ENCODE measurements at places on chromosomes 12 and 14.

DNA sequence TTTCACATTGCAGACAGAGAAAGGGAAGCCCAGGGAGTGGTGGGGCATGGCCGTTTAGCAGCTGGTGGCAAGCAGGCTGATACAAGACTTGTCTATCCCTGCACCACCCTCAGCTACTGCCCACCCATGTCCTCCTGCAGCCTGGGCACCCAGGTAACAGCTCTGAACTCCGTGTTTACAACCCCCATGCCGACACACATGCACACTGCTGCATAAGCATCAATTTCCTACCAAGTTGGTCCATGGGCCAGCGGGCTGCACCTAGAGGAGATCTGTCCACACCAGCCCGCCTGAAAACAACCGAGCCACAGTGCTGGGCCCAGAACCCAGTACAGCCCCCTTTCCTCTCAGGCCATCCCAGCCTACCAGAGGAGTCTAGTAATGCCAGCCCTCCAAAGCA lies 75.9 kb upstream of the C14orf180 start:
- DNase-seq: no peak

GRCh38 chr12:73277971-73278370 lies 1005.8 kb downstream of the TRHDE start:
- no peak for DNase-seq

DNA sequence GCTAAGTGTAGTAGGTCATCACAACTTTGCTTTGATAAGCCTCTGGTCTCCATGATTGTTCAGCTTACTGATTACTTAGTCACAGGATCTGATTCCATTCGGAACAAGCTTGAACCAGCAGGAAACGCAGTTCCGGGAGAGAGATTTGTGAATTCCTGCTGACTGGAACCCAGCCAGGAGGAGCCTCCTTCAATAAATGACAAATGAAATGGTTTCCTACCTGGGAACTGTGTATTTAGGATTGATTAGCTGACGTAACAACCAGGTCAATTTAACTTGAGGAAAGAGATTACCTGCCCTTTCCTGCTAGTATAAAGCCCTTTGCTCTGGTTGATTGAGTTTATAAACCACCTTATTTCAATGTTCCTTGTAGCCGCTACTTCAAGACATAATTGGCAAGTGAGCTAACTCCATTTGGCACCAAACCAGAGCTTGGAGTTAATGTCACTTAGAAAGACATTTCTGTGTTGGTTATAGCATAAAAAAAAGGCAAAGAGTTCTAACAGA lies 35.1 kb upstream of the KCNH3 start:
- DNase-seq: no peak

DNA sequence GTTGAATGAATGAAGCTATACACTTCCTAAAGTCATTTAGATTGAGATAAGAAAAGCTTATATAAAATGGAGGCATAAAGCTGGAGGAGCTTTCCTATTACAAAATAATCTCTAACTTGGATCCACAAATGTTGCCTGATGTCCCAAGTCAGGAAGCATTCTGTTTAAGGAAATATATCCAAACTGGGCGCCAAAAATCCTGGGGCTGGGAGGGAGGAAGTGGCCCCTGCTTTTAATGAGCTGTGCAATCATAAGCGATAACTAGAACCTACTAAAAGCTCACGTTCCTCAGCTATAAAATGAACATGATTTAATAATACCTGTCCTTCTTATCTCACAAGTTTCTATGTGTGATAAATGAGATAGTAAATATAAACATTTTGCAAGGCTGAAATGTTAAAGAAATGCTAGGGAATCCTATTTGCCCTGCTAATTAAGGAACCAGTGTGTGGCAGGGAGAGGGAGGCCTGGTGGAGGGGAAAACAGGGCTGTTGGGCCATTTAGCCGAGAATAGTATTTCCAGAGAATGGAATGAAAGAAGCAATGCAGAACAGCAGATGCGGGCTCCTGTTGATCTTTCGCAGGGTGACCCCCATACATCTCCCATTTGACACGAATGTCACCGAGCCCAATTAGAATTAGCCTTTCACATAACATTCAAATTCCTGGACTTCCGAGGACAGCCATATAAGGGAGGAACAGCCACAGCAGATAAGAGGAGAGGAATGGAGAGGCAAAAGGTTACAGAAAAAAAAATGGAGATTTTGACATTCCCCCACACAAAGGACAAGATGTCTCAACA lies 25.9 kb downstream of the DUSP6 start:
- no peak for DNase-seq

- no peak for DNase-seq
Measured at GRCh38 chr14:83529531-83529930, 1995.9 kb upstream of the SEL1L start.

DNA sequence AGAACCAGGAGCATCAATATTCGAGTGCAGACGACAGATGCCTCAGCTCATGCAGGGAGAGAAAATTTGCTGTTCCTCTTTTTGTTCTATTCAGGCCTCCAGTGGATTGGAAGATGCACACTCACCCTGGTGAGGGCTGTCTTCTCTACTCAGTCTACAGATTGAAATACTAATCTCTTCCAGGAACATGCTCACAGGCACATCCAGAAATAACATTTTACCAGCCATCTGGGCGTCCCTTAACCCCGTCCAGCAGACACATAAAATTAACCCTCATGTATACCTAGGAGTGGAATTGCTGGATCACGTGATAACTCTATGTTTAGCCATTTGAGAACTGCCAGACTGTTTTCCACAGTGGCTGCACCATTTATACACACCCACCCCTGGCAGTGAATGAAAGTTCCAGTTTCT lies 4.5 kb upstream of the OAS2 start:
- no peak for DNase-seq

- DNase-seq: no peak
Measured at GRCh38 chr14:77593501-77593961, 22.9 kb downstream of the SPTLC2 start.

- DNase-seq: no peak
Measured at GRCh38 chr14:77175843-77176242, 5.8 kb upstream of the TMEM63C start.

GRCh38 chr12:110885152-110885840 lies 35.1 kb downstream of the MYL2 start:
- DNase-seq: no peak

- DNase-seq: no peak
Measured at GRCh38 chr14:24085215-24085614, 8.9 kb upstream of the PCK2 start.

DNA sequence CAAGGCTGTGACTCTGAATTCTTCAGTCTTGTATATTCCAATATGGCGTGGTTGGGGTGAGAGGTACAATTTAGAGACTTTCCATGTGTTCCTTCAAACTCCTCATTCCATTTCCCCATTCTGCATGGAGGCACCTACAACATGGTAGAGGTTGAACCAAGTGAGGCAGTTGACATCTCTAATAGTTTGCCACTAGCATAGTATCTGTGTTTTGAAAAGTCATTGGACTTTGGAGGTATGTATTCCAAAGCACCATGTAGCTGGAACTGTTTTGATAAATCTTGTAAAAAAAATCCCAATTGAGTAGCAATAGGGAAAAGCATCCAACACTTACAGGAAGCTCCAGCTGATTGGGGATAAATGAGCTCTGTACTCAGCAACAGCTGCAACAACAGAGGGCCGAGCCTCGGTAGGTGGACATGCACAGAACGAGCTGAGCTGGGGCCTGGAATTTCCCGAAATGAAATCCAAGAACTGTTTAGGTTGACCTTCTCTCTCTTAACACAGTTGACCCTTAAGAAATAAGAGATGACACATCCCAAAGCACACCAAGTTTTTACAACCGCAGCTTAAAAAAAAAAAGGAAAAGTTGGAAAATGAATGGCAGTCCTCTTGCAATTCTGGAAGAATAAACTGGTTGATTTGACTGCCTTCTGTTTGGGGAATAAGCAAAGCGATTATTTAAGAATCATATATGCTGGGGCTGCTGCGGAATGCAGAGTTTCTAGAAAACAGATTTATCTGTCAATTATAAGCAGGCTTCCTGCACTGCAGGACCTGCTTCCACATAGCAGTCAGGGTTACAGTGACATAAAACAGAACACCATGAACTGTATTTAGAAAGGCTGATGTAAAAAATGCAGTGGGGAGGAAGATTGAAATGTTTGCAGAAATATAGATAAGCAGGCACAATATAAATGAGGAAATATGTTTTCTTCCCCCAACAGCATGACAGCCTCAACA lies 194.6 kb upstream of the KRR1 start:
- DNase-seq: no peak

- DNase-seq: no peak
Measured at GRCh38 chr12:131044760-131045381, 91.2 kb downstream of the ADGRD1 start.

DNA sequence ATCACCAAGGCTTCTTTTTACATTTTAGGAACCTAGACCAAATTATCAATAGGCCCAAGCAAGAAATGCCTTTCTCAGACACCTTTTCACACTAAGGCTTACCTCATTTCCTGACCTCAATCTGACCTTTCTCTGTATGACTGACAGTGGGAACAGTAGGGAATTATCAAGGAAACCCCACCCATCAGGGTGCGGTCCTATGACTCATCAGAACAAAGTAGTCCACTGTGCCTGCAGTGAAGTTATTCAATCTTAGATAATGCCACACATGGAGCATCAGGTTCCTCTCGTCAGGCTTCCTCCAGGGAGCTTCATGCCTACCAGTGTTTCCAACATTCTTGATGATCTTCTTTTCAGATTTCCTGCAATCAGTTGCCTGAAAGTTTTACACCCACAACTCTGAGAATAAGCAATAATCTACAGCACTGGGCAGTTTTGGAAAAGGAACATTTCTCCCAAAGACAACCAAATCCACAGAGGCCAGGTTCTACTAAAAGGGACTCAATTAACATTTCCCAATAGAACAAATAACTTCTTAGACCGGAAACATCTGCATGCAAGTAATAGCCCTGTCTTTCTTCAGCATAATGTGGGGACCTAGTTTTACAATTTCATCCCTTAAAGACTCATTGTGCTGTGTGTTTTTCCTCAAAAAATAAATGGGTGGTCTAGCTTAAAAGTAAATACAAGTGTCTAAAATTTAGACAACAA lies 35.9 kb upstream of the TMTC2 start:
- no peak for DNase-seq

- no peak for DNase-seq
Measured at GRCh38 chr12:13189264-13189663, 7.3 kb upstream of the EMP1 start.

DNA sequence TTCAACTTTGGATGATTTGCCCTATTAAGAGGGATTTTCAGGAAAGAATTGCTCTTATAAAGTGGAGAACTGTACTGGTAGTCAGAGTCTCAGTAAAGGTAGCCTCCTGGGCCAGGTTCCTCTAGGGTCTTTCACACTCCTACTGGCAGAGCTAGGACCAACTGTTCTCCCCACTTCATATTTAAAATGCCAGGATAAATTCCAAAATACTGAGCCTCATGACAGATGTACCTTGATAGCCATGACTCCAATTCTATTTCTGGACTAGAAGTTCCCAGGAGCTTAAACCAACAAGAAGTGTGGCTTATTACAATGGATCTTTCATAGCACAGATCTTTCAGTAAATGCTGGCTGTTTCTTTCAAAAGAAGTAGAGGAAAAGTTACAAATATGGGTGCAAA lies 126.5 kb downstream of the C12orf75 start:
- DNase-seq: no peak

GRCh38 chr14:99422228-99423010 lies 58.2 kb downstream of the SETD3 start:
- DNase-seq: no peak

DNA sequence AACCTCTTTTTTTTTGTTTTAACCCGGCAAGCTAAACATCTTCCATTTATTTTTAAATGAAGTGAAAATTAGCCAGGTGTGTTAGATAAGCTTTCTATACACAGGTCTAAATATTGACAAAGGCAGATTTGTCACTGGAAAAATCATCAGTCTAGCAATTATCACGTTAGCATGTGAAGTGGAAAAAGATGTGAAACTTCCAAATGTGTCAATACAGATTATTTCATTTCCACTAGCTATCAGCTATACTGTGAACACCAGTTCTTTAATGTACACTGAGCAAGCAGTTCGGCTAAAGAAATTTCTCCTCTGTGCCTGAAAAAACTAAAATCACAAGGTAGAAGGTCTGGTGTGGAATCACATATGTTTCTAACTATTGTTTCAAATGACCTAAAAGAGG lies 96.6 kb upstream of the G2E3 start:
- no peak for DNase-seq

DNA sequence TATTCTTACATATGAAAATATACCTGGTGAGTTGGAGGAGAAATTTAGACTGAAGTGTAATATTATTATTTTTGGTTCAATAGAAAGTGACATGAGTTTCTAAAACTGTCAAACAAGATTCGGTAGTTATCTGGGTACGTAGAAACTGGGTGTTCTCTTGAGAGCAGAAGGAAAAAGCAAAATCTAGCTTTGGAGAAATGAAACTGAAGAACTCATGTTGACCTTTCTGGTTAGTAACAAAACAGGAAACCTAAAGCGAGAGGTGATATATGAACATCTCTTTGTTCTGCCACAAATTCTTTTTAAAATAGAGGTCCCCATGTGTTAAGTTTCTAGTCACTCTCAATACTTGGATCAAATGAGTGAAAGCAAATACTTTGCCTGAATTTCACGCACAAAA lies 401.7 kb downstream of the TRHDE start:
- no peak for DNase-seq

DNA sequence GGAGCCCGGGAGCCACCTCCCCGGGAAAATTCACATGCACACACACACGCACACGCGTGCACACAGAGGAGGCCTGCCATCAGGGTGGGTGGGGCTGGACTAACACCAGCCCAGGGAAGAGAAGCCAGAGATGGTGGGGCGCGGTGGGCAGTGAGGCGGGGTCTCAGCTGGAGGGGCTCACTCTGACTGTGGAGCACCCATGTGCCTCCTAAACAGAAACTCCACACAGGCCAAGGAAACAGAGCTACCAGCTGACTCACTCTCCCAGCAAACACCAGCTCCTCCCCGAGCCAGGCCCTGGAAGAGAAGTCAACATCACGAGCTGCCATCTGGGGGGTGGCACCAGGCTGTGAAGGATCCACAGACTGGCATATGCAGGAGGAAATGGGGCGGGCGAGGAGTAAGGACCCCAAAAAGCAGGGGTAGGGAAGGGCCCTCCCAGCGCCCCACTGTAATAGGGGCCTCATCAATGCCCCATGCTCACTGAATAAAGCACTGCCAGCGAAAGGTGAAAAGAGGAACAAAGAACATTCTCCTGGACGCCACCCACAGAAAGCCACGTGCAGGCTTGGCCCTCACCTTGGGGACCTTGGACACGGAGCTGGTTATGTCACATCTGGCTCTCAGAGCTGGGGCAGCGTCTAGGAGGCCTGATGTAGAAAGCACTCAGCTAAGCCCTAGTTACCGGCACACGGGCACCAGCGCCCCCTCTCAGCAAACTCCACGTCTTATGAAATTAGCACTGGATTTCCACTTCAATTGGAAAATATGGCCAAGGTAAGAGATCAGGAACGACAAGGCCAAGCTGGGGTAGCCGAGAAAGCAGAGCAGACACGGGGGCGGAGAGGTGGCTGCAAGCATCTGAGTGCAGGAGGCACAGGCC lies 8.4 kb upstream of the INF2 start:
- no peak for DNase-seq
